ENCODE measurements at places on chromosomes 3 and 15.

DNA sequence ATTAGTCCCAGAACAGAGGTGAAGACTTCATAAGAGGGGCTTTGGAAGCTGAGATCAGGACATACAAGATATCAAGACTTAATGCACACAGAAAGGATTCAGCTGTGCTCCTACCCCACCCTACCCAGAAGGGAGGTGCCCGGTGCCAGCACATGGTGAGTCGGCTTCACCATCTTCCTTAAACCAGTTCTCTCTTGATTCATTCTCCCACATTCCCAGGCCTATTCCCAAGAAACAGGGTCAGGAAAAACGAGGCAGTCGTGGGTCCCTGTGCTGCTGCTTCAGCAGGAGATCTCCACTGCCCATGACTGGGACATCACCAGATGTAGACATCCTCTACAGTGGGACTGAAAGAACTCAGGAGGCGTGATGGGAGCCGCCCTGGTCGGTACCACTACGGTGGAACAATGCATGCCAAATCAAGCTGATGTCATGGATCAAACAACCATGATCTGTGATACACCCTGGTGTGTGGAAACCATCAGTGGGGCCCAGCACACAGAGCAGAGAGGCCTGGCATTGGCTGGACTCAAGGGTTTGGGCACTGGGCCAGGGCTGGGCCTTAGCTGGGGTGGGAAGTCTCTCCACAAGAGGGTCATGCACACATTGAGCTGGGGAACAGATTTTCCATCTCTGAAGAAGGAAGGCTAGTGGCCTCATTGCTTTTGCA is 41.9 kb downstream of the CCDC12 start:
- no peak for DNase-seq

GRCh38 chr3:126031981-126032471 is 51.9 kb downstream of the SLC41A3 start:
- no peak for DNase-seq

DNA sequence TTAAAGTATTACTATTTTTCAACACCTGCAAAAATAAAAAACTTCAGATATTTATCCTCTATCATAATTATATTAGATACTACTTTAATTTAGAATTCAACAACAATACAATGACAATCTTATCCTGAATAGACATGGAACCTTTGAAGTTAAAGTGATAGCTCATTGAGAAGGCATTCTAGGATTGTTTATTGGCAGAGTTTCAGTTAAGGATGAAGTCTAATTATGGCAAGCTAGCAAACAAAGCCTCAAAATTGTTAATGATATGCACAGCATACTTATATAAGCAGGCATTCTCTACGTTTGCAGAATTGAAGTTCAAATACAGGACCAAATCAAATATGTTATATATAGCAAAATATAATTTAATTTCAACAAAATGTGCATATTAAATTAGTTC is 91.2 kb upstream of the ABI3BP start:
- DNase-seq = no peak

DNA sequence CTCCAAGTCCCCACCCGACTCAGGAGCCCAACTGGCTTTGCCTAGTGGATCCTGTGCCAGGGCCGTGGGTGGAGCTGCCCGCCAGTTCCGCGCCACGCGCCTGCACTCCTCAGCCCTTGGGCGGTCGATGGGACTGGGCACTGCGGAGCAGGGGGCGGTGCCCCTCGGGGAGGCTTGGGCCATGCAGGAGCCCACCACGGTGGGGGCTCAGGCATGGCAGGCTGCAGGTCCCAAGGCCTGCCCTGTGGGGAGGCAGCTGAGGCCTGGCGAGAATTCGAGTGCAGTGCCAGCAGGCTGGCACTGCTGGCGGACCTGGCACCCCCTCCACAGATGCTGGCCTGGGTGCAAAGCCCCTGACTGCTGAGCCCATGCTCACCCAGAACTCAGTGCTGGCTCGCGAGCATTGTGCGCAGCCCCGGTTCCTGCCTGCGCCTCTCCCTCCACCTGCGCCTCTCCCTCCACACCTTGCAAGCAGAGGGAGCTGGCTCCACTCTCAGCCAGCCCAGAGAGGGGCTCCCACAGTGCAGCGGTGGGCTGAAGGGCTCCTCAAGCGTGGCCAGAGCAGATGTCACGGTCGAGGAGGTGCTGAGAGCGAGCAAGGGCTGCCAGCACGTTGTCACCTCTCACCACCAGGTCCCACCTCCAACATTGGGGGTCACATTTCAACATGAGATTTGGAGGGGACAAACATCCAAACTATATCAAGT is 122.7 kb downstream of the USP13 start:
- no peak for DNase-seq

DNA sequence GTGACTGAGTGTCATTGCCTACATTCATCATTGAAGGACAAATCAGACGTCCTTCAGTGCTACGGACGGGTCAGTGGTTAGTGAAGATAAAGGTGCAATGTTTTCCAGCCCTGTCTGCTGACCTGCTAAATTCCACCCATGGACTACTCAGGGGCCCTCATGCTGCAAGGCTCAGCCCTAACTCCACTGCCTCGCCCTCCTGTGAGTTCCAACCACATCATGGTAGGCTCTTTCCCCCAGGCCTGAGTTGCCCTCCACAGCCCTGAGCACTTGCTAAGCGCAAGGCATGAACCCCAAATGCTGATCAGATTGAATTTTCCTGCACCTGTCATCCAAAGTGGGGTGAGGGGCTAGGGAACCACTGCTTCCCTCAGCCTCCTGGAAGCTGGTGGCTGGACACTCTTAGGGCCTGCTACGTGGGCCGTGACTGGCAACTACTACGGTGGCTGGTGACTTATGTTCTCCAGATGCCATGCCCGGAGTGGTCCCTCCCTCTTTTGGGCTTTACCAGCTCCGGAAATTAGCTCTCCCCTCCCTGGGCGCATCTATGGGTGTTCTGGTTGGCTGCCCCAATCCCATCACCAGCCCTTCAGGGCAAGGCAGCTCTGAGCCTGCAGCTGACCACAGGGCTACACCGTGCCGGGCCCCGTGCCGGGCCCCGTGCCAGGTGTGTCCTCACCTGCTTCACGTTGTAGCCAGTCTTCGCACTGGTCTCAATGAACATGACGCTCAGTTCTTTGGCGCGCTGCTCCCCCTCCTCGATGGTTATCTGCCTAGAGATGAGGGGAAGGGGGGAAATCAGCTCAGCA is 32.1 kb downstream of the SRPRB start:
- no peak for DNase-seq

DNA sequence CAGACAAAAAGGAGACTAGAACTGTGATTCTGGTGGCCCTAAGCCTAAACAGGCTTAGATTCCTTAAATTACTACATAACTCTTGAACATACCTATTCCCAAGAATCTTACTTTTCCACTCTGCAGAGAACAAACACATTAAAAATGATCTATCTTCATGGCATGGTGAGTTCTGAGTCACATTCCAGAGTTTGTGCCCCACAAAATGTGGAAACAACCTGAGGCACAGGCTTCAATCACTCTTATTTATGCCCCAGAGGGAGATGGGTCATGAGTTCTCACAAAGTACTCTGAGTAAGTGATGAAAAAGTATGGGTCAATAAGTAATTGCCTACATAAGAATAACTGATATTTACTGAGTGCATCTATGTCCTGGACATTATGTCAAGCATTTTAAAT is 137.5 kb upstream of the SLC2A2 start:
- DNase-seq = no peak

DNA sequence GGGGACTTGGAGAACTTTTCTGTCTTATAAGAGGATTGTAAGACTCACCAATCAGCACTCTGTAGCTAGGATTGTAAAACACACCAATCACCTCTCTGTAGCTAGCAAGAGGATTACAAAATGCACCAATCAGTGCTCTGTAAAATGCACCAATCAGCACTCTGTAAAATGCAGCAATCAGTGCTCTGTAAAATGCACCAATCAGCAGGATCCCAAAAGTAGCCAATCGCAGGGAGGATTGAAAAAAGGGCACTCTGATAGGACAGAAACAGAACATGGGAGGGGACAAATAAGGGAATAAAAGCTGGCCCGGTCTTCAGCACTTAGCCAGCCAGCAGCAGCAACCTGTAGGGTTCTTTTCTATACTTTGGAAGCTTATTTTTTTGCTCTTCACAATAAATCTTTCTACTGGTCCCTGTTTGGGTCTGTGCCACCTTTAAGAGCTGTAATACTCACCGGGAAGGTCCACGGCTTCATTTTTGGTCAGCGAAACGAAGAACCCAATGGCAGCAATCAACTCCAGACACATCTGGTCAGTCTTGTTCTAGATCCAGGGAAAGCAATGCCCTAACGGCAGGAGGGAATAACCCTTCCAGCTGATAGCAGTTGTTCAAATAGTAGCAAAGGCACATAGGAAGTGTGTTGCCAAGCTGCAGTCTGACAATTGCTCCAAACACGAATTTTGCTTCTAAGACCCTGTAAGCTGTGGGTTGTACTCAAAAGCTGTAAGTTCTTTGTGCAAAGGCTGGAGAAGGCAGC is 135.6 kb downstream of the TJP1 start:
- DNase-seq = no peak

GRCh38 chr3:161413127-161413854 is 42.0 kb upstream of the SPTSSB start:
- DNase-seq = no peak

Measured in central memory CD4-positive, alpha-beta T cell (primary cell).